ENCODE measurements at places on chromosomes 3 and 15. TPM values are rescaled to one million over a fixed set of nuclear protein-coding genes. Genes with fewer than 3 reads are reported as not detected.

Gene THAP10
- total RNA-seq, result 1.5 TPM

Gene MFGE8
- 184 TPM for total RNA-seq

Gene GOLGA6D
- total RNA-seq, result not detected

Gene SH2D7
- not detected for total RNA-seq

Gene WDR93
- 0.39 TPM for total RNA-seq

Gene GMPS
- 46.4 TPM for total RNA-seq

Gene CYP8B1
- not detected for total RNA-seq

Gene GOLGA6L7
- total RNA-seq, result not detected

Gene ZNF662
- total RNA-seq, result 17.1 TPM

Gene SQOR
- 3.9 TPM for total RNA-seq

Gene ESYT3
- total RNA-seq, result 8.5 TPM

Gene LIPH
- total RNA-seq, result 1.2 TPM

Gene UACA
- 44.4 TPM for total RNA-seq

Gene PLCH1
- not detected for total RNA-seq

Gene TMEM212
- not detected for total RNA-seq

Gene TGM4
- 16.5 TPM for total RNA-seq

Gene CFAP91
- total RNA-seq, result not detected

Gene FGF12
- 0.39 TPM for total RNA-seq

Gene GATA2
- 9.4 TPM for total RNA-seq

Gene RLBP1
- total RNA-seq, result not detected

Gene ALDH1A2
- total RNA-seq, result 4.3 TPM

Gene TEX9
- 2.6 TPM for total RNA-seq

Gene SUSD5
- 0.43 TPM for total RNA-seq

Gene GRAMD2A
- 116 TPM for total RNA-seq

Gene FEM1B
- 56.1 TPM for total RNA-seq

Gene DAZL
- under 0.01 TPM for total RNA-seq

Gene GOLGA8J
- not detected for total RNA-seq

Gene DUOXA2
- not detected for total RNA-seq

Gene PRTG
- total RNA-seq, result 26.7 TPM

Gene CLDN18
- not detected for total RNA-seq

Gene EPHA3
- total RNA-seq, result 0.11 TPM

Gene MCF2L2
- total RNA-seq, result 0.98 TPM

Gene IL17RC
- 365 TPM for total RNA-seq

Gene TEX55
- not detected for total RNA-seq

Gene CTDSPL
- 33.4 TPM for total RNA-seq

Gene PTH1R
- 12.6 TPM for total RNA-seq

Gene TTLL13
- not detected for total RNA-seq

Gene SLC22A14
- 1.6 TPM for total RNA-seq

Gene GRK7
- 0.11 TPM for total RNA-seq

Gene ZSCAN2
- total RNA-seq, result 7.9 TPM

Gene AGBL1
- not detected for total RNA-seq

Gene HRG
- not detected for total RNA-seq

Gene EPHB3
- 3.7 TPM for total RNA-seq

All from placental epithelial cell (primary cell).